ENCODE measurements at places on chromosomes 16 and 17. TPM values are rescaled to one million over a fixed set of nuclear protein-coding genes. Genes with fewer than 3 reads are reported as not detected.
A peak's percentile ranks its signal among the peaks of the same experiment; 100 is the strongest.

The RPS6KB1 gene
- total RNA-seq = 50.1 TPM

The TMEM100 gene
- total RNA-seq = not detected

The MPP2 gene
- total RNA-seq = 0.65 TPM

The DOC2B gene
- total RNA-seq = not detected

The KRTAP4-12 gene
- total RNA-seq = not detected

The SCNN1G gene
- total RNA-seq = not detected

The BIRC5 gene
- total RNA-seq = 86.1 TPM

The FBXO39 gene
- 1.1 TPM for total RNA-seq

The NPIPB12 gene
- 40.8 TPM for total RNA-seq

- H3K4me1 ChIP-seq = no peaks in the 10 kb centered on the region
- no peaks in the 10 kb centered on the region for H3K27me3 ChIP-seq
- no peak for DNase-seq
- H3K4me3 ChIP-seq = no peak overlapping the region
These were observed 98.6 kb downstream of the KPNA2 start for GRCh38 chr17:68134046-68134637.

- no peak overlapping the region for H3K4me3 ChIP-seq
- no peaks in the 10 kb centered on the region for H3K27me3 ChIP-seq
- H3K4me1 ChIP-seq = peaks cover 8% of the 10 kb centered on the region
- H3K36me3 ChIP-seq = no peaks in the 10 kb centered on the region
These were observed 55.5 kb downstream of the OTOA start for GRCh38 chr16:21719283-21719682.

GRCh38 chr16:85872734-85873133 is 26.2 kb upstream of the IRF8 start:
- no peak overlapping the region for H3K27ac ChIP-seq
- no peaks in the 10 kb centered on the region for H3K36me3 ChIP-seq
- peaks cover 4% of the 10 kb centered on the region for H3K4me1 ChIP-seq
- peaks cover 54% of the 10 kb centered on the region for H3K27me3 ChIP-seq

DNA sequence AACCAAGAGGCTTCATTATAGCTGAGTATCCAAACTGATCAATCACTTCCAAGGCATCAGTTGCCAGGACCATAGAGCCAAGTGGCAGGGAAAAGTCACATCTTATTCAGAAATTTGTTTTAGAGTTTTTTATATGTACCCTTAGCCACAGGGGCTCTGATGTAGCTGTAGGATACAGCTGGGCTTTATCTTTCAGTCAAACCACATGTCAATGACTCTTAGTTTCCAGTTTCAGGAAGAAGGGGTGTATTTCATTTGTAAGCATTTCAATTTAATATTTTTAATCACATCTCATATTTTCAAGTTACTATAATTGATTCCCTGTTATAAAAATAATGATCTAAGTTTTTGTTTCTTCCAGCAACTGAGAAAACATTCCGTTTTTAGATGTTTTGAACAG is 2.9 kb upstream of the FLCN start:
- no peaks in the 10 kb centered on the region for H3K27me3 ChIP-seq
- no peak overlapping the region for H3K27ac ChIP-seq
- H3K4me3 ChIP-seq = no peak overlapping the region
- peaks cover 10% of the 10 kb centered on the region for H3K36me3 ChIP-seq
- H3K4me1 ChIP-seq = peaks cover 37% of the 10 kb centered on the region

DNA sequence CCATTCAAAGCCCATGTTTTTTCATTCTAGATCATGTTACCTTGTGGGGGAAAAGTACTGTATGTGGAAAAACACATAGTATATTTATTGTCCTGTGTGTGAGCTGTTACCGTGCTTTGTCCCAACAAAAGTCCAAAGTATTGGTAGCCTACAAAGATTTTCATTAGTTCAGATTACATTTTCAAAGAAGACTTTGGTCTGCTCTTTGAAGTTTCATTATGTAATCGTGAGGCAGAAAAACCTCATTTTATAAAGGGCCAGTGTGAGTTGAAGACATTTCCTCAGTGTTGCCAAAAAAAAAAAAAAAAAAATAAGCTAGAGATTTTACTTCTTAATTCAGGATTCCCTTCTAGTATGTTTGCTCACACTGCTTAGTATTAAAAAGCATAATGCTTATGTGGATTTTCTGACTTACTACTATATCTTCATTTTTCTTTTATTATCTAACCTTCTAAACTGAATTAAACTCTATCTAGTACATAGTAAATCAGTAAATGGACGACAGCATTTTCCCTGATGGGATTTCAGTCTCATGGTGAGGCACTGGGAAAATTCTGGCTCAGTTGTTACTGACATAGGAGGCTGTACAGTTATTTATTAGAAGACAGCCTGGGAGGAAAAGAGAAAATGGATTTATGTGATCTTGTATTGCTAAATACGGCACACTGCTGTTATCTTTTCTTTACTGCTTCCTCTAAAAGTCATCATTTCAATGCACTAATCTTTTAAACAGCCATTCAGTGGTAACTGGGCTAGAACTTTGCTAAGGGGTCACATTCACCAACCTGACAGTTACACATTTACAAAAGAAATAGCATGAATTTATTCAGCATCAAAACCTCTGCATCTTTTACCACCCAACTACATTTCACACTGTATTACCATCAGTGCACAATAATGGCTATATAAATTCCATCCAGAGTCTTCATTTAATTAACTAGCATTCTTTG is 100.6 kb downstream of the STXBP4 start:
- no peak overlapping the region for H3K4me3 ChIP-seq
- no peak for DNase-seq
- no peak overlapping the region for H3K27ac ChIP-seq
- H3K4me1 ChIP-seq = peaks cover 11% of the 10 kb centered on the region
- no peaks in the 10 kb centered on the region for H3K36me3 ChIP-seq
- no peaks in the 10 kb centered on the region for H3K27me3 ChIP-seq

DNA sequence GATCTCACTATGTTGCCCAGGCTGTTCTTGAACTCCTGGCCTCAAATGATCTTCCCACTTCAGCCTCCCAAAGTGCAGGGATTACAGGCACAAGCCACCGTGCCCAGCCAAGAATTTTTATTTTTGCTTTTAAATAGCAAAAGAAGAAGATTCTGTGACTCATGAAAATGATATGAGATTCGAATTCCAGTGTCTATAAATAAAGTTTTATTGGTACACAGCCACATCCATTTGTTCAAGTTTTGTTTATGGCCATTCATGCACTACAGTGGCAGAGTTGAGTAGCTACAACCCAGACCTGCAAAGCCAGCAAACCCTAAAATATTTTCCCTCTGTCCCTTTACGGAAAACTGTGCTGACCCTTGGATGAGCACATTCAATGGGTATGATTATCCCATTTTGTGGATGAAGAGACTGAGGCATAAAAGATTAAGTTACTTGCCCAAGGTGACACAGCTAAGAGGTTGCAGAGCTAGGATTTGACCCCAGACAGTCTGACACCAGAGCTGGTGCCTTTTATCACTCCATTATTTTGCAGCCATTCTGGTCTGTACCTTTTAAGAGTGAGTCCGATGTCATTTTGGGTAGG is 34.2 kb downstream of the SCNN1G start:
- no peaks in the 10 kb centered on the region for H3K4me1 ChIP-seq
- DNase-seq = no peak
- H3K27me3 ChIP-seq = no peaks in the 10 kb centered on the region

DNA sequence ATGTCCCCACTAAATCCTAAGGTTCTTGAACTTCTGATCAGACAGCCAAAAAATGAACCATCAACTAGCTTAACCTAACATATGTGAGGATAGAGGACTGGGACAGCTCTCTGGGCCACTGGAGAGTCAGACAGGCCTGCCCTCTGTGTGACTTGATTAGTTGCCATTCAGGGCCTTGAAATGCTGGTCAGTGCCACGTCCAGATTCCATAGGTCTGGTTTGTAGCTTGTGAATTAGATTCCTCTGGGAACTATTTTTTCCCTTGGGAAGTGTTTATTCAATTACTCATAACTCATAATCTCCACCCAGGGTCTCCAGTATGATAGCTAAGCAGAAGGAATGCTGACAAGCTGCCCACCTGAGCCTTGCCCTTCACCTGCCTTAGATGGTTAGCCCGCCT is 48.2 kb downstream of the IGF2BP1 start:
- H3K36me3 ChIP-seq = no peaks in the 10 kb centered on the region
- no peak overlapping the region for H3K27ac ChIP-seq
- H3K4me1 ChIP-seq = no peaks in the 10 kb centered on the region
- peaks cover 11% of the 10 kb centered on the region for H3K27me3 ChIP-seq

DNA sequence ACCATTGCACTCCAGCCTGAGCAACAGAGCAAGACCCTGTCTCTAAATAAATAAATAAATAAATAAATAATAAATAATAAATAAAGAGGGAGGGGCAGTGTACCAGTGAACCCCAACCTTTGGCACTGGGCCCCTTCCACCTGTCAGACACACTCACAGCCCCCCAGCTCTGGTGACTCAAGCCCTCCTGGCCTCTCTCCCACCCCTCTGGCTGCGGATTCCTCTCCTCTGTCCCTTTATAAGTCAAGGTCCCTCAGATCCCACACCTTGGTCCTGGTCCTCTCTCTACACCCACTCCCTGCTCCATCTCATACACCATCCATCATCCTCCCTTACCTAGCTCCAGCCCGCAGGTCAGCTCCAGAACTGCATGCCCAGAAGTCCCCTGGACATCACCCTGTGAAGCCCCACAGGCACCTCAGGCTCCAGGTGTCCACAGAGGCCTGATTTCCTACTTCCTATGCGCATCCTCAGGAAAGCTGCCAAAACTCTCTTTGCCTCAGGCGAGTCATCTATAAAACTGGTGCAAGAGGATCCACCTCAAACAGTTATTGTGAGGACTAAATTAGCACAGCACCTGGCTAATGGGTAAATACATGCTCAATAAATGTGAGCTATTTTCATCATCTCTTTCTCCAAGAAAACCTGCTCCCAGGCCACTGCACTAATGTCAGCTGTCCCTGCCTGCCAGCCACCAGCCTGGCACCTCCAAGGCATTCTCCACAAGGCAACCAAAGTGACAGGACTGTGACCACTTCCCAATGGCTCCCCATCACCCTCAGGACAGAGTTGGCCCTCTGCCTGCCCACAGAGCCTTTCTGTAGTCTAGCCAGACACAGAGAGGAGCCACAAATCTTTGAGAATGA is 46.8 kb downstream of the BEAN1 start:
- no peaks in the 10 kb centered on the region for H3K36me3 ChIP-seq
- peaks cover 36% of the 10 kb centered on the region for H3K4me1 ChIP-seq
- H3K27me3 ChIP-seq = peaks cover 11% of the 10 kb centered on the region
- no peak for DNase-seq
- no peak overlapping the region for H3K4me3 ChIP-seq

DNA sequence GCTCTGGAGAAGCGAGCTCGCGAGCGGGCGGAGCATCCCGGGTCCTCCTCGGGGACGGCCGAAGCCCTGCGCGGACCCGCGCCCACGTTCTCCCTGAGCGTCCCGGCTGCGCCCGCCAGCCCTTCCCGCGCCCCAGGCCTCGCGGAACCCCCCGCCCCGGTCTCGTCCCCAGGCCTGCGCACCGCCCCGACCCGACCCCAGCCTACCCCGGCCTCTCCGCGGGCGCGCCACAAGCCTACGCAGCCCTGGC is 159 bp downstream of the USP36 start:
- peaks cover 38% of the 10 kb centered on the region for H3K36me3 ChIP-seq
- peak overlapping the region; percentile 86 for H3K4me3 ChIP-seq
- H3K27ac ChIP-seq = peak overlapping the region; percentile 94

GRCh38 chr17:1473841-1474240 is 17.8 kb upstream of the CRK start:
- peaks cover 38% of the 10 kb centered on the region for H3K36me3 ChIP-seq
- peak overlapping the region; percentile 36 for H3K27ac ChIP-seq
- DNase-seq = no peak
- H3K4me1 ChIP-seq = peaks cover 15% of the 10 kb centered on the region

- peak overlapping the region; percentile 34 for H3K4me3 ChIP-seq
- no peaks in the 10 kb centered on the region for H3K27me3 ChIP-seq
- H3K36me3 ChIP-seq = peaks cover 85% of the 10 kb centered on the region
- H3K4me1 ChIP-seq = peaks cover 77% of the 10 kb centered on the region
- DNase-seq = peak; percentile 35
- peak overlapping the region; percentile 93 for H3K27ac ChIP-seq
These were observed 19.7 kb downstream of the RBL2 start for GRCh38 chr16:53453928-53454327.

DNA sequence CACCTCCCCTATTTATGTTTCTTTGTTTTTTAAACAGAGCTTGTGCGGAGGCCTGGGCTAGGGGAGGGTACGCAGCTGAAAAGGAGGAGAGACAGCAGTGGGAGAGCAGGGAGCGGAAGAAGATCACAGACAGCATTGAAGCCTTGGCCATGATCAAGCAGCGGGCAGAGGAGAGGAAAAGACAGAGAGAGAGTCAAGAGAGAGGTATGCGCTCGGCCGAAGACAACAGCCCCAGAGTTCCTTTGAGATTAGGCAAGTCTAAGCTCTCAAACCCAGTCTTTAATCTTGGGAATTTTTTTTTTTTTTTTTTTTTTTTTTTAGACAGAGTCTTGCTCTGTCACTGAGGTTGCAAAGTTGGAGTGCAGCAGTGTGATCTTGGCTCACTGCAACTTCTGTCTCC is 20.6 kb downstream of the DNAAF1 start:
- H3K4me3 ChIP-seq = no peak overlapping the region
- H3K27me3 ChIP-seq = peaks cover 40% of the 10 kb centered on the region
- H3K36me3 ChIP-seq = no peaks in the 10 kb centered on the region
- DNase-seq = no peak
- no peak overlapping the region for H3K27ac ChIP-seq

DNA sequence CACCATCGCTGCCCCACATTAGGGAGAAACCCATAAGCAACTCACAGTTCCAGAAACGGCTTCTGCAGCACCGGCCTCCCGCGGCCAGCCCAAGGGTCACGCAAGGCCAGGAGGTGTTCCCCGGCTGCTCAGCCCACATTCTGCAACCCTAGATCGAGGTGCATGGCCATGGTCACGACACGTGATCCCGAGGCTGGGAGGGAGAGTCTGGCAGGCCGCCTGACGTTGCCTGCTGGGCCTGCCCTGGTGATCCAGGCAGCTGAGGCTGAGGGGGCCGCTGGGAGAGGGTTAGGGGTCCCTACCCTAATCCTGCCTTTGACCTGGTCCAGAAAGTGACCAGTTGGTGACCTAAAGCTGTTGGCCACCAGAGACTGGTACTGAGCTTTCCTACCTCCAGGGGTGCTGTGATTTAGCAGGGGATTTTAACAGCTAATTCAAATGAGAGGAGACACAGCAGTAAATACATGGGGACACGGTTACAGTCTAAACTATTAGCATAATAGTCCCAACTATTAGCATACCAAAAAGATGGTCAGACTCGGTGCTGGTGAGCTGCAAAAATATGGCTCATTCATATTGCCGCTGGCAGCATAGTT is 97.4 kb upstream of the CIBAR2 start:
- H3K4me3 ChIP-seq = no peak overlapping the region
- no peaks in the 10 kb centered on the region for H3K36me3 ChIP-seq
- no peak overlapping the region for H3K27ac ChIP-seq
- no peaks in the 10 kb centered on the region for H3K4me1 ChIP-seq
- H3K27me3 ChIP-seq = no peaks in the 10 kb centered on the region
- no peak for DNase-seq

DNA sequence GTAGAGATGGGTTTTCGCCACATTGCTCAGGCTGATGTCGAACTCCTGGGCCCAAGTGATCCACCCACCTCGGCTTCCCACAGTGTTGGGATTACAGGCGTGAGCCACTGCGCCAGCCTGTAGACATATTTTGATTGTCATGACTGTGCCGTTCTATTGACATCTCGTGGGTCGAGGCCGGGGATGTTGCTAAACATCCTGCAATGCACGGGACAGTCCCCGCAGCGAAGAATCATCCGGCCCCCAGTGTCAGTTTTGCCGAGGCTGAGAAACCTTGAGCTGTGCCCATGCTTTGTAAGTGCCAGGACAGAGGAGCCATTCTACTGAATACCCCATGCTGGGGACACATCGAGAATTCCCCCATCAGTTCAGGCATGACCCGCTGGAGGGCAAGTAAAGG is 69.1 kb upstream of the GSE1 start:
- no peaks in the 10 kb centered on the region for H3K4me1 ChIP-seq
- no peaks in the 10 kb centered on the region for H3K27me3 ChIP-seq
- H3K27ac ChIP-seq = no peak overlapping the region
- no peak overlapping the region for H3K4me3 ChIP-seq
